ENCODE measurements at places on chromosomes 7 and 10. TPM values are rescaled to one million over a fixed set of nuclear protein-coding genes. Genes with fewer than 3 reads are reported as not detected.

DNA sequence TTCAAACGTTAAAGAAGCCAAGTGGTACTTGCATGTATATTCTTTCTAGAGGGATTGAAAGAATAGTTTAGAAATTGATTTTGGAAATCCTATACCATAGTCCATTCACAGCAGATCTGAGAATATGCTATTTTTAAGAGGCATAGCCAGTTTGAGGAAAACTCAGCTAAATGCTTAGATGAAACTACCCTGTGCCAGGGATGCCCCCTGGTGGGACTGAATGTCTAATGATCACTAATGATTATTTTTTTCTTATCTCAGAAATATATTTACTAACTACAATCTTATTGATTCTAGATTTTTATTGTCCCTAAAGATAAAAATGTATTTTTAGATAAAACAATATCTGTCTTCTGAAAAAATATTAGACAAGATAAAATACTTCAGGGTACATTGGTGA is 844.9 kb upstream of the PHF14 start:
- no peak overlapping the region for H3K4me3 ChIP-seq
- H3K4me1 ChIP-seq: no peaks in the 10 kb centered on the region

GRCh38 chr10:4018054-4018511 is 233.1 kb upstream of the KLF6 start:
- peaks cover 5% of the 10 kb centered on the region for H3K4me1 ChIP-seq
- no peaks in the 10 kb centered on the region for H3K36me3 ChIP-seq
- DNase-seq: no peak
- no peak overlapping the region for H3K4me3 ChIP-seq
- no peak overlapping the region for H3K27ac ChIP-seq

The CALML5 gene
- total RNA-seq: not detected

The URGCP gene
- total RNA-seq: 26.1 TPM

GRCh38 chr10:71547312-71547711 is 150.6 kb downstream of the CDH23 start:
- no peak for DNase-seq

The PDZD7 gene
- total RNA-seq: 1.6 TPM

DNA sequence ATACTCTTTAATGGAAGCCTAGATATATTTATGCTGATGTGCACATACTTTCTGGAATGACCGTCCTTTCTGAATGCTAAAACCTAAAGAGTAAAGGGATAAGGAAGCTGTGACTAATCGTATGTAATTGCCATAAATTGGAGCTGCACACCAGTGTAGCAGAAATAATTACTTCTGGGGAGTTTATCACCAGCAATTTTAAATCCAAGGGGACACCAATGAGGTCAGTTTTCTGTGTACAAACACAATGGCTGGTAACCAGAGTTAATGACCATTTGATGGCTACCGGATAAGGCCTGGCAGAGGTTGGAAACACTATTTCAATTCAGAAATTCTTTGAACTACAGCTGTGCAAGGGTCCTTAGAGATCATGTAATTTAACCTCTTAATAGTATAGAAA is 670.1 kb downstream of the REEP3 start:
- no peak for DNase-seq
- H3K4me1 ChIP-seq: no peaks in the 10 kb centered on the region
- H3K4me3 ChIP-seq: no peak overlapping the region
- H3K27me3 ChIP-seq: no peaks in the 10 kb centered on the region

DNA sequence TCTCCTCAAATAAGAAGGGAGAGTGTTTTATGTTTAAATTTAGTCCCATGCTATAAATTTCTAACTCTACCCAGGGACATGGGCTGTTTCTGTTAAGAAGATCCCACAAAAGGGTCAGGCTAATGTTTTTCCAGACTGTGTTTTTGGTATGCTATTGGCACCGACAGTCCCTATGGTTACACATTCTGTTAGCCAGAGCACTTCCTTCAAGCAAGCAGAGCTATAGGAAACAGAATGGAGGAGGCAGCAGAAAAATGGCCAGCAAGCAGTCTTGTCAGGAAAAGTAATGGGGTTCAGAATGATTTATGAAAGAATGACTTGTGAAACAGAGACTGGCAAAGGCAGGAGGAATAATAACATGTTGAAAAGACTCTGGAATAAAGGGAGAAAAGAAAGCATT is 44.8 kb upstream of the PHYHIPL start:
- H3K27ac ChIP-seq: no peak overlapping the region
- H3K27me3 ChIP-seq: no peaks in the 10 kb centered on the region
- H3K4me3 ChIP-seq: no peak overlapping the region
- H3K36me3 ChIP-seq: no peaks in the 10 kb centered on the region

DNA sequence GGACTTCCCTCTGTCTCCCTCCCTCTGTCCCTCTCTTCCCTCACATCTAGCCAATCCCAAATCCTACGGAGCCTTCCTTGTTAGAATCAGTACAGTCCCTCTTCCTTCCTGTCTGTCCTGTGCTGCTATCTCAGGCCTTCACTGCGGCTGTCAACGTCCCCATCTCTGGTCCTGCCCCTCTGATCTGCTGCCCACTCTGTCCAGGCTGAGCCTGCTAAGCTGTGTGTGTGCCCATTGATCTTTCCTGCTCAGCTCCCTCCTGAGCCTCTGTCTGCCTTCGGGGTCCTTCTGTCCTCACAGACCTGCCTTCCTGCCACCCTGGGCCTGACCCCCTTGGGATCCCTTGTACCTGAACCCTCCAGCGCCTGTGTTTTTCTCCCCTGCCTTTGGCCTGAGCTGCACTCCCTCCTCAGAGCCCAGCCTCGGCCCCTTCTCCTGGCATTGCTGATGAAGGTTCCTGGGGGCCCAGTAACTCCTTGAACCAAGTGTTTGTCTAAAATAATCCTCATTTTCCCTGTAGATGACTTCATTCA is 182.1 kb upstream of the SHH start:
- no peaks in the 10 kb centered on the region for H3K27me3 ChIP-seq
- no peak overlapping the region for H3K4me3 ChIP-seq
- no peak for DNase-seq
- H3K36me3 ChIP-seq: no peaks in the 10 kb centered on the region
- H3K4me1 ChIP-seq: no peaks in the 10 kb centered on the region

DNA sequence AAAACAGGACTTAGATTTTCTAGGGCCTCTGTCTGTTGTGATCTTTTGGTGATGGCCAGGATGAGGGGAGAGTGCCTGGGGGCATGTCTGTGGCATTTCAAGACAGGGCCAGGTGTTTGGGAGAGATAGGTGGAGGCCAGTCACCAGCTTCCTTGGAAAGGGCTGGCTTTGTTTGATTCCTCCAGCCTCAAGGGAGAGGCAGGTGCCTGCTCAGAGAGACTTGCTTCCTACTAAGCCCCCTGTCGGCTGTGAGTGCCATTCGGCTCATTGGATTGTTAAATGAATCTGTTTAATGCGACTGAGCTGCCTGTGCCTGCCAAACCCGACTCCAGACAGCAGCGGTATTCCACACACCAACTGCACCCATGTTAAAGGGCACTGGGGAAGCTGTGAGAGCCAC is 304.1 kb upstream of the COBL start:
- no peaks in the 10 kb centered on the region for H3K36me3 ChIP-seq
- no peak overlapping the region for H3K4me3 ChIP-seq
- DNase-seq: no peak
- no peaks in the 10 kb centered on the region for H3K4me1 ChIP-seq

The FAM131B gene
- 0.53 TPM for total RNA-seq

The SMKR1 gene
- total RNA-seq: 1.1 TPM

- no peak overlapping the region for H3K4me3 ChIP-seq
- no peaks in the 10 kb centered on the region for H3K27me3 ChIP-seq
- DNase-seq: no peak
- H3K36me3 ChIP-seq: no peaks in the 10 kb centered on the region
- peaks cover 24% of the 10 kb centered on the region for H3K4me1 ChIP-seq
These were observed 42.9 kb upstream of the TOMM7 start for GRCh38 chr7:22865602-22865960.

DNA sequence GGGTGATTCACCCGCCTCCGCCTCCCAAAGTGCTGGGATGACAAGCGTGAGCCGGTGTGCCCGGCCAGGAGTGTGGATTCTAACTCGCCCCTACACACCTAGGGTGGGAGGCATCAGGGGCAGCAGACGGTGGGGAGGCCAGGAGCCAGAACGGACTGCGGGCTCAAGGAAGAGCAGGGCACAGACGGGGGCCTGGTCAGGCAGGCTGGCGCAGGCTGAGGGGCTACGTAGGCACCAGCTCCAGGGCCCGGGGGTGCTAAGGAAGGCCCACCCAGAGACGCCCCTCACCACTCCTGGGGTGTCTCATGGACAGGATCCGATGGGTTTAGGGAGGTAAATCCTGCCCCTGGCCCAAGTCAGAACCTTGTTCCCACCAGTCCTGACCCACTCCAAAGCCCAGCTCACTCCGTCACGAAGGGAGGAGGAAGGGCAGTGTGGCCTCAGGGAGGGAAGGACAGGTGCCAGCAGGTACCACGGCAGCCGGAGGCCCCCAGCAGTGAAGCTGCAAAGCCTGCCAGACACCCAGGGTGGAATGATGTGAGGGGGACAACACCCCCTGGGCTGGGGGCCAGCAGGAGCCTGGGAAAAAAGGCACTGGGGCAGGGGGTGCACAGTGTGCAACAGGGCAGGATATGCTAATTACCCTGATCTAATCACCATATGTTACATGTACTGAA is 251.4 kb downstream of the MAD1L1 start:
- H3K4me3 ChIP-seq: no peak overlapping the region
- peak; percentile 24 for DNase-seq
- H3K27me3 ChIP-seq: no peaks in the 10 kb centered on the region
- H3K36me3 ChIP-seq: peaks cover 12% of the 10 kb centered on the region

The SPDYE9 gene
- total RNA-seq: not detected
